Mammary epithelial cell (primary cell): ENCODE measurements at places on chromosomes 3 and 15. TPM values are rescaled to one million over a fixed set of nuclear protein-coding genes. Genes with fewer than 3 reads are reported as not detected.

Gene SNURF
- 7.6 TPM for polyA plus RNA-seq

Gene HRH1
- 2.2 TPM for polyA plus RNA-seq

Gene P2RY14
- polyA plus RNA-seq: not detected

Gene PCSK6
- polyA plus RNA-seq: 0.22 TPM

Gene GOLGA6L7
- polyA plus RNA-seq: not detected

Gene GPR176
- 16.2 TPM for polyA plus RNA-seq

Gene CCDC50
- 36.5 TPM for polyA plus RNA-seq

Gene GUCA1C
- 0.15 TPM for polyA plus RNA-seq

Gene ARPP21
- not detected for polyA plus RNA-seq

Gene RASGRP1
- not detected for polyA plus RNA-seq

Gene KIF15
- polyA plus RNA-seq: 3.8 TPM

Gene AP3B2
- polyA plus RNA-seq: 9.4 TPM
